ENCODE measurements at places on chromosomes 5 and 9.

GRCh38 chr5:10839916-10840599, 79.0 kb upstream of the DAP start:
- no peak for DNase-seq

DNA sequence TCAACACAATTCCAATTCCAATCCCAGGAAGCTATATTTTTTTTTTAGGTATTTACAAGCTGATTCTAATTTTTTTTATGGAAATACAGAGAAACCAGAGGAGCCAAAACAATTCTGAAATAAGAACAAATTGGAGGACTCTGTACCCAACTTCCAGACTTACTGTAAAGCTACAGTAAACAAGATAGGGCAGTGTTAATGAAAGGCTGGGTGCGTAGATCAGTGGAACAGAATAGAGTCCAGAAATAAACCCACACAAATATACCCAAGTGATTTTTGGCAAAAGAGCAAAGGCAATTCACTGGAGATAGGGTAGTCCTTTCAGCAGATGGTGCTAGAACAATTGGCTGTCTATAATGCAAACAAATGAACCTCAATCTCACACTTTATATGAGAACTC, 50.6 kb downstream of the WHRN start:
- no peak for DNase-seq

- DNase-seq, result no peak
Observed at GRCh38 chr9:125150349-125151245, 7.3 kb upstream of the SCAI start.

DNA sequence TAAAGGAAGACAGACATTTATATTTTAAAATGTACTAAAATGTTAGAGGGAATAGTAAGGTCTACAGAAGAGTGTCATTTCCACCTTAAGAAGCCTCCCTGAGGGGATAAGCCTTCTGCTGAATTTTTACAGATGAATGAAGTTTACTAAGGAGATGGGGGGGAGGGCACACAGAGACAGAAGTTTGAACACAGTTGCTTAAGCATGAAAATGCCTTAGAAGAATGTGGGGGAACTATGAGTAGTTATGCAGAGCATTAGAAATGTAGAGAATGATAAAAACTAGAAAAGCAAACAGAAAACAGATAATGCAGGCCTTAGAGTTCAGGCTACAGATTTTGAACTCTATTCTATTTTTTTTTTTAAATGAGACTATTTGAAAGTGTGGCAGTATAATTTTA, 232.2 kb upstream of the VLDLR start:
- DNase-seq, result no peak

DNA sequence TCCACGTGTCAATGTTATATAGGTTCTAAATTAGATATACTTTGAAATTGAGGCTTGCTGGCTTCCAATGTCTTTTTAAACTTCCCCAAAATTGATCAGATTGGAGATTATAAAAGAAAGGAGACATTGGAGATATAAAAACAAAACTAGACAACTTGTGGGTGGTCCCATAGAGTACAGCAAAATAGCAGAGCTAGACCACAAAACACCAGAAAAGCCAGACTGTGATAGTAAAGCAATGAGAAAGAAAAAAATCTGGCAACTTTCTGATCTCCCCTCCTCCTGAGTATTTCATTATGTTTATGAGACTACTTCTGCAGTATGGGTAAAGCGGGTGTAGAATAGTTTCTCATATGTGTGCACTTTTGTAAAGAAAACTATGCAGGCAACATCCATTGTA, 713.8 kb upstream of the MEF2C start:
- DNase-seq, result no peak

DNA sequence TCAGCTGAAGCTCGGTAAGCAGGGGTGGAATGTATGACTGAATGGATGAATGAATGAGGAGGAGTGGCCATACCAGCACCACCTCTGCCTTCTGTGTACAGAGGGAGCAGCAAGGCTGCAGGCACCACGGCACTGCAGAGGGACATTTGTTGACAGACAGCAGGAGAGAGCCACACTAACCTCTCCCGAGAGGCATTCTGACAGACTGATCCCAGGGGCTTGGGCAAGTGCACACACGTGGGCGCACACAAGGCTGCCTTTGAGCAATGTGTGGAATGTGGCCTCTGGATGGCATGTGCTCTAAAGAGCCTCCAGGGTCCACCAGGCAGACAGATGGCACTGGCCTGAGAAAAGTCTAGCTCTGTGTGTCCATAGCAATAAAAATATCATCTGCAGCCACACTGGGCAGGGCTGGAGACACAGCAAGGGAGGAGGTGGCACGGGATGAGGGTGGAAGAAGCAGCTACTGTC, 111.8 kb downstream of the ACTL7B start:
- DNase-seq, result no peak

GRCh38 chr9:133680250-133680975, 44.2 kb downstream of the DBH start:
- DNase-seq, result no peak

GRCh38 chr5:37375091-37375490, 4.0 kb upstream of the WDR70 start:
- DNase-seq, result no peak

DNA sequence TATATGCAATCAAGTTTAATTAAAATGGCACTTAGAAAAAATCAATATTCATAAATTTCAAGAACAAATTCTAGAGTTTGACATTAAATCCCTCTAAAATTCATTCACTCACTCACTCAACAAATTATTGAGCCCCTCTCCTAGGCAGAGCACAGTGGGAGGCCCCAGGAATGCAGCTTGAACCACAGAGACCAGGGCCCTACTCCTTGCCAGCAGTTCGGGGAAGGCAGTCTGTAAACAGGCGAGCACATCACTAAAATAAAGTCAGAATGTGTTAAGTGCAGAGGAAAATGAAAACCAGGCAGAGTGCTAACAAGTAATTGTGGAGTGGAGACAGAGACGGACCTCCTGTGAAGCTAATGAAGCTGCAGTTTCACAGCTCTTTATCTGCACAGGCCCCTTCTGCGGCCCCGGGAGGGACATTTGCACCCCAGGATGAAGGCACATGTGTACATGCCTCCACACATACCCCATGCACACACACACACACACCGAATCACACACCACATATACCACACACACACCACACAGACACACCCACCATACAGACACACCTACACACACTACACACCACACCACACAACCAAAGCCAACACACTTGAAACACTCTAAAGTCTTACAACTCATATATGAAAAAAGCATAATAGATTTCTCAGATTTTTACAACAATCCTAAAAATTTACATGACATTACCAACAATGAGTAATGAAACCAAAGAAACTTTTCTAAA, 40.5 kb downstream of the BHMT start:
- DNase-seq, result no peak

GRCh38 chr5:9447691-9448090, 98.2 kb downstream of the SEMA5A start:
- no peak for DNase-seq

DNA sequence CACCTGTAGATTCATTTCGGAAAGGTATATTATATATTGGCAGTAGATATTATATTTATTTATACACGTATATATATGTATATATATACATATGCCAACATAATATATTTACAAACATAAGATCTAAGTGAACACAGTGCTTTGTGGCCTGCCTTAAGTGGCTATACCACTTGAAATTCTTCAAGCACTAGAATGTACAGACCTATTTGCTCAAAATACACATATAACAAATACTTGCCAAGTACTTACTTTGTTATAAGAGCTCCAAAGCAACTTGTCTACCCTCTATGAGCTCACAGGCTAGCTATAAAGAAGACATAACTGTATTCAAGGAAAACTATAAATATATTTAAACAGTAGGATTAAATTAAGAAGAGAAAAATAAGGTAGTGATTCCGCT, 33.6 kb upstream of the SLC36A1 start:
- no peak for DNase-seq

DNA sequence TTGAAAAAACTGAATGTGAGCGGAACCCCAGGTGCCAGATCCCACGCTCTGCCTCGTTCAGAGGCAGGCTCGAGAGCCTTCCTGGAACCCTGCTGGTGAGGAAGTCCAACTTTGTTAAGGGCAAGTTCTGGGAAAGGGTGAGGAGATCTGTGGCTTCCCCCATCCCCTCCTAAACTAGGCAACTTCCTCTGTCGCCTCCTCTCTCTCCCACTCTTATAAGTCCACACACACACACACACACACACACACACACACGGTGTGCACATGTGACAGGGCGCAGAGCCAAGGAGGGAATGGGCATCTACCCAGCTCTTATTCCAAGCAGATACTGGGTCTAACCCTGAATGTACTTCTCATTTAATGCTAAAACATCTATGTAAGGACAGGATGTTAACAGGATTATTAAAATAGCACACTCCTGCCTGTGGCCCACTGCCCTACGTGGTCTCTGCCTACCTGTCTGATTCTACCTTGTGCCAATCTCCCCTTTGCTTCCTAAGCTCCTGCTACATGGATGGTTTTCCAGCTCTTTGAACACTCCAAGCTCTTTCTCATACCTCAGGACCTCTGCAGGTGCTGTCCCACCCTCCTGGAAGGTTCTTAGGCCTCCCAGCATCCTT, 72.4 kb upstream of the FBXW11 start:
- no peak for DNase-seq

DNA sequence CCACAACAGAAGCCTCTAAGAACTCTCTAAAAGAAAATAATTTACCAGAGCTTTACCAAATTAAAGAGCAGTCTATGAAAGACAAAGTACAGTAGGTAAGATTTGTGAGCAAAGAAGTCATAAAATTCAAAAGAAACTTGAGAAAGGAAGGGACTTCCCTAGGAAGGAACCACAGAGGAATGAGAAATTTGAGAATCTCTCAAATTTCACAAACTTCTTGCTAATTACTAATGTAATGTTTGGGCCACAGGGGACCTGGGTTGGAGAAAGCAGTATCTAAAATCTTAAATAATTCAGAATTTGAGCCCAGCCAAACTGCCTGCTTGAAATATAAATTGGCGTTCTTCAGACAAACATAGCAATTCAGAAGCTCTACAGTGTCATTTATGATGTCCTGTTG, 225.0 kb upstream of the PRR16 start:
- DNase-seq, result no peak

GRCh38 chr5:149794041-149794440, 63.9 kb downstream of the PPARGC1B start:
- DNase-seq, result no peak

GRCh38 chr9:135126451-135127187, 39.2 kb downstream of the OLFM1 start:
- no peak for DNase-seq

GRCh38 chr5:59174248-59174844, 591.5 kb downstream of the RAB3C start:
- DNase-seq, result peak; percentile 6

DNA sequence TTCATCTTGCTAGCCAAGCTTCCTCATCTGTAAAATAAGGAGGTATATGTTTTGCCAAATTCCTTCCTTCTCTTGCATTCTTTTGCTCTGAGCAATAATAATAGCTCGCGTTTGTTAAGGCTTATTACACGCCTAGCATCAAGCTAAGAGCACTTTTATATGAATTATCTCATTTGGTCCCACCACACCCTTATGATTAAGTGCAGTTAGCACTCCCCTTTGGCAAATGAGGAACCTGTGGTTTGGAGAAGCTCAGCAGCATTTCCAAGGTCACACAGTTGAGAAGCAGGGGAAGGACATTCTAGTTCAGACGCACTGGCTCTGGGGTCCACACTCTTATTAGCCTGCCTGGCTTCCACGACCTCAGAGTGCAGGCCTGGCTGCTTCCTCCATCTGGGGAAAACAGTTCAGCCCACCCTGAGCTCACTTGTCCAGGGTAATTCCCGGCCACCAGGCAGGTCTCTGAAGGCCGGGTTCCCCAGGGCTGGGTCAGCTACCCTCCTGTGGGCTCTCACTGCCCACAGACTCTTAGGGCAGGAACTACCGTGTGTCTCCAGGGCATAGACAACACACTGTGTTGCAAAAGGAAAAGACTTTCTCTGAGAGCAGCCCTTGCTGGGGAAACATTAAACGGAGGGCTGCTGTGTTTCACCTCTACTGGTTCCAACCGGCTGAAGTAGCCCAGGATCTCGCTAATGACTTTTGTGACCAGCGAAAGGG, 9.9 kb upstream of the FBP1 start:
- no peak for DNase-seq

DNA sequence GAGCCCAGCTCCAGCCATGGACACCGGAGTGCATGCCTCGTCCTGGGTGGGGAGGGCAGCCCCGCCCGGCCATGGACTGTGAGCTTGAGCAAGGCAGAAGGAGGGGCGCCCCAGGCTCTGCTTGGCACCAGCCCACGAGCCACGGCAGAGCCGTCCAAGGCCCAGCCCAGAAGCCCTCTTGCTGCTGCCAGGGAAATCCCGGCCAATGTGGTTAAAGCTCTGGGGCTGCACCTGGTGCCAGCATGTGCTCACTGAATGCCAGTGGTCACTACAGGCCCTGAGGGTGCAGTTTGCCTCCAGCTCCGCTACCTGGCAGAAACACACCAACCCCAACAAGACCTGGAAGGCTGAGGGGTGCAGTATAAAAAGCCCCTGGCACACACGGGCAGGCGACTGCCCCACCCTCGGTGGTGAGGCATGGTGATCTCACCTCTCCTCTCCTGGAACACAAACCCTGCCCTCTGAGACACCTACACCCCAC, 11.8 kb downstream of the BRD3 start:
- no peak for DNase-seq

DNA sequence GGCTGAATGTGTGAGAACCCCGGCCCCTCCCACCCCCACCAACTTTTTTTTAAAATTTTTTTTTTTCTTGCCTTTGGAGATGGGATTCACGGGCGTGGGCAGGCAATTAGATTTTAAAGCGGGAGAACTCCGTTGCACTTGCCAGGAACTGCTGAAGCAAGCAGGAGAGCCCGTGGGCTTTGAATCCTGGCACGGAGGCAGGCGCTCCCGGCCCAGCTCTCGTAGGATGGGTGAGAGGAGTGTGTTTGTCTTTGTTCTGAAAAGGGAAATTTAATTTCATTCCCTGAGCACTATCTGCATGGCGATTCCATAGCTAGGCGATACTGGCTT, 54.3 kb upstream of the BOD1 start:
- no peak for DNase-seq

DNA sequence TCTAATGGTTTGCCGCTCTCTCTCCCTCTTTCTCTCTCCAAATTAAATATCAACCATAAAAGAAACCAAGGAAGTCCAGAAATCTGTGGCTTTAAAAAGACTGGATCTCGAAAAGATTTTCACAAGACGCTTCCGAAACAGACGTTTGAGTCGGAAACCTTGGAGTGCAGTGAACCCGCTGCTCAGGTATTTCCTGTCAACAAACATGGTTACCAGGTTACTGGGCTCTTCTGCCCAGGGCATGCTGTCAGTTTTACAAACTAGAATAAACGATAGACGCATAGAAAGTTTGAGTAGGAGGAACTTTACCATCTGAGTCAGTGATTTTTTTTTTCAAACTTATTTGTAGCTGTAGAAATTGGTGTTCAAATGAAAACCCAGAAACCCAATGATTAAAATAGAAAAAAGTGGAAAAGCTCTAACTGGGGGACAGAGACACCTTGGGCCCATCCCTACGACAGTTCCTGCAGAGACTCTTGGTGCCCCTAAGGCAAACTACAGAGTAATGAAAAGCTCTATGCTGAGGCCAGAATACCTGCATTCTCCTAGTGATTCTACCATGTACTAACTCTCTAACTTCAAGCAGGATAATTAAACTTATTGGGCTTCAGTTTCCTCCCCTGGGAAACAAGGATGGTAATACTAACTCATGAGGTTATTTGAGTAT, 90.0 kb downstream of the DOCK8 start:
- peak; percentile 22 for DNase-seq

GRCh38 chr5:54548565-54548964, 31.0 kb downstream of the SNX18 start:
- no peak for DNase-seq

GRCh38 chr5:15575666-15576065, 75.7 kb downstream of the FBXL7 start:
- no peak for DNase-seq

All from activated CD4-positive, alpha-beta T cell treated with anti-CD3 and anti-CD28 coated beads, Interleukin-2, amount 50 U/mL, for 1 hour (primary cell).